GM13976 (cell line): ENCODE measurements at places on chromosomes 3 and 15.
A peak's percentile ranks its signal among the peaks of the same experiment; 100 is the strongest.

- no peak for DNase-seq
Observed at GRCh38 chr15:68352401-68353062, 75.0 kb downstream of the FEM1B start.

DNA sequence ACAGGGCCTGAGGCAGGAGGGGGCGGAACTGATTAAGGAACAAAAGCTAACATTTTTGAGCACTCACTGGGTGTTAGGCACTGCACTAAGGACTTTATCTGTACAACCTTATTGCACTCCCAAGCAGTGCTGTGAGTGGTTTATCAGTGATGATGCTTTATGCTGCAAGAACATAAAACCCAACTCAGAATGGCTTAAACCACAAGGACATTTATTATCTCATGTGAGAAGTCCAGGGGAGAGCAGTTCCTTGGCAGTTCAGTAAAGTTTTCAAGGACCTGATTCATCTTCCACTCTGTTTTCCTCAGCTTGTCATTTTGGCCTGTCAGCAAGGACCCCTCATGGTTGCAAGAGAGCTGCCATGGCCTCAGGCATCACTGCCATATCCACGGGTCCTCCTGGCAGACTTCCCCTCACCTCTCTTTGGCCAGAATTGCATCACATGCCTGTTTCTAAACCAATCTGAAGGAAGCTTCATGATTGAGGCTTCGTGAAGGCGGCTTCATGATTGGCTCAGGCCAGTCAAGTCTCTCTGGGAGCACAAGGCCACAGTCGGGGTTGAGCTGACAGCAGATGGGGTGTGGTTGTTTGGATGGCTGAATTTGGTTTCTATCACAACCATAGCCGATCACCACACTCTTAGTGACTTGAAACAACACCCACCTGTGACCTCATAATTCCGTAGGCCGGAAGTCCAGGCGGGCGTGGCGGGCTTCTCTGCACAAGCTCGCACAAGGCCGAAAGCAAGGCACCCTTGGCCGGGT, 15.8 kb downstream of the EFCC1 start:
- peak; percentile 81 for DNase-seq

- DNase-seq: no peak
Observed at GRCh38 chr3:94615275-94616065, 552.6 kb downstream of the NSUN3 start.

DNA sequence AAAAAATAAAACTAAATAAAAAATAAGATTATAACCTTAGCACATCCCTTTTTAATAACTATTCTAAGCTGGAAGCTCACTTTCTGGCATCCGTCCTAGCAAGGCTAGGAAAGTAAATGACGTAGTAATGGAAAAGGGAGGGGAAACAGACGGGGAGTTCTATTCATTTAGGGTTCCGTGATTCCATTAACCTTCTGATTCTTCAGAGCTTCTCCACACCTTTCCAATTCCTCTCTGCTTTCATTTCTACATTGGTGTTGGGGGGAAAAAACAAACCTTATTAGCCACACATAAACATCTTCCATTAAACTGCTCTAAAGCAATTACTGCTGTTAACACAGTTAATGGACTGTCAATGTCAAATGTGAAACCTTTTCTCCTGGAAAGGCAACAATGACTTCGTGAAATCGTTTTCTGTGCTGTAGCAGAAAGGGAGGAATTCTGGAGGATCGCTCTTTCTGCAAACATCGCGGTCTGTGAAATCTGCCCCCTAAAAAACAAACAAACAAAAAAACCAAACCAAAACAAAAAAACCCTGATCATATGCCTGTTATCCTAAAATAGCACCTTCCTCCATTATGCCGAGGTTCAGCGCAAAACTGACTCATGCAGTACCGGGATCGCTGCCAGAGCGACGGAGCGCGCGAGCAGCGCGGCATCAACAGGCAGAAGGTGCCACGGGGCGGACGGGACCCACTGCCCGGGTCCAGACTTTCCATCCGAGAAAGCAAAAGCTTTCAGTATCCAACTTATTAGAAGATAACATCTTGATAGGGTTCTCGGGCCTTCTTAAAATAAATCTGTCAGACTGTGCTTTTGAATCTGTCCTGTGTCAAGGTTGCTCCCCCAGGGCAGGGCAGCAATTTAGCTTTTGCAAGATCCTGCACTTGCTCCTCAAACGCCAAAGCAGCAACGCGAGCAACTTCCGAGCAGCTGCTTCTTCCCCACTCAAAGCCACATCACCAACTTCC, 156.2 kb downstream of the FGF12 start:
- no peak for DNase-seq

GRCh38 chr3:31614162-31614921, 81.6 kb downstream of the STT3B start:
- no peak for DNase-seq

DNA sequence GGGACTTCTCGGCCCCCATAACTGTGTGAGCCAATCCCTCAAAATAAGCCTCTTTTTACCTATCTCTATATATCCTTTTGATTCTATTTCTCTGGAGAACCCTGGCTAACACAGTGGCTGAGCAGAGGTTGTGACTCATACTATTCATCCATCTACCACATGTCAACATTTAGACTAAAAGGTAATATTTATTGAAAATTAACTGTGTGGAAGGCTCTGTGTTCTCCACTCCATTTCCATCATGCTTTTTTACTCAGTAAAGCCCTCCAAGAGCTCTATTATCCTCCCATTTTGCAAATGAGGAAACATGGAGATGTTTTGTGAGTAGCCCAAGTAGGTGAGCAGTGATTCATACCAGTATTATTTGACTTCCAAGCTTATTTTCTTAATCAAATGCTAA, 217.9 kb upstream of the DCBLD2 start:
- no peak for DNase-seq
